ENCODE measurements at places on chromosomes 2 and 18.

GRCh38 chr2:55364189-55365055 lies 55.2 kb downstream of the CCDC88A start:
- H3K27ac ChIP-seq = peak overlapping the region; percentile 59
- H3K4me1 ChIP-seq = peaks cover 46% of the 10 kb centered on the region
- H3K4me3 ChIP-seq = no peak overlapping the region
- H3K27me3 ChIP-seq = no peaks in the 10 kb centered on the region
- DNase-seq = no peak

DNA sequence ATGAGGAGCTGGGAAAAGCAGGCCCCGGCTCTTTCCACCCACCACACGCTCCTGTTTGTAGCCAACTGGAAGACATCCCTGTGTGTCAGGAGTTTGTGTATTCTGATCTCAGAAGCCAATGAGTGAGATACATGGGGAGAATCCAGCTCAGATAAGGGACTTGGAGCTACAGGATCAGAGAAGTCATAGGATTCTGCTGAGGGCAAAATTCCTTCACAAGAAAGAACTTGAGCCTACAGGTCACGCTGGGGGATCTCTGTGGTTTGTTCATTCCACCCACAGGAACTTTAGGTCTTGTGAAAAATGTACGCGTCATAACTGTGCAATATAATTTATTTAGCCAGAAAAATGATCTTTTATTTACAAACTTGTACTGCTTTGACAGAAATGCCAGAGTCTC lies 80.1 kb upstream of the SMIM21 start:
- no peak for DNase-seq
- no peak overlapping the region for H3K4me3 ChIP-seq
- no peak overlapping the region for H3K27ac ChIP-seq
- no peaks in the 10 kb centered on the region for H3K27me3 ChIP-seq

DNA sequence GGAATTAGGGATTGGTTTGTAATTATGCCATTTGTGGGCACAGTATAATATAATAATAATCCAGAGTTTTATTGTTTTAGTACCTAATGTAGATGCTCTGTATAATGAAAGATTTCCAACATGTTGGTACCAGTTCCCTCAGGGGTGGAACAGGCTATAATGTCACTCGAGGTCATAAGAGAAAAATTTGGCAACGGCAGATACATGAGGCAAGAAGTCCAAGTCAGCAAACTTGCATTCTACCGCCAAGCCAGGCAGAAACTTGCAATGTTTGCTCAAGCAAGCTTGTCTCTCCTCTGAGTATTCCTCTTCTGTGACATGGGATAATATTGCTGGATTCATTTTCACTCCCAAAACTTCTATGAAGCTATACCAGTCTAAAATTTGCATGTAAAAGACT lies 520.0 kb upstream of the SALL3 start:
- H3K36me3 ChIP-seq = no peaks in the 10 kb centered on the region
- H3K4me3 ChIP-seq = no peak overlapping the region
- H3K4me1 ChIP-seq = no peaks in the 10 kb centered on the region
- DNase-seq = no peak

DNA sequence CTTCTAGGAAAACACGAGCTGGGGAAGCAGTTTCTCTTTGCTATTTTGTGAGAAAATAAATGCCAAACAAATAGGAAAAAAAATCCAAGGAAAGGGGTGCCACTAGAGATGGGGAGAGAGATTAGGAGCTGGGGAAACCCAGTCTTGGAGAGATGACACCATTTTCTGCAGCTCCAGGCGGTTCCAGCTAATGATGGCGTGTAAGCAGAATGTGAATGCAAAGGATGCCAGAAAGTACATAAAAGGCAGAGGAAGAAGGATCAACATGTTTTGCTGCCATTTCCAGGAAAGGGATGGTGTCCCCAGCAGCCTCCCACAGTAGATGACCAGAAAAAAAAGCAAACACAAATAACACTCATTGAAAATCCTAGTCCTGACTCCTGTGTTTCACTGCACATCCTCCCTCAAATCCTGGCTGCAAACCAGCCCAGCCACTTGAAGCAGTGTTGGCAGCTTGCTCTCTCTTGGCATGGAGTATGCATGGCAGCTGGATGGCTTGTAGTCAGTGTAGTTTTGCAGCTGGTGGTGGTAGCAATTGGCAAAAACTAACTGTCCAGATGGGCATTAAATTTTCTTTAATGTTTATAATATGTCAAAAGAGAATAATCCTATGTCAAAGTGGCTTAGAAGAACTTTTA lies 93.6 kb downstream of the FTCDNL1 start:
- no peak overlapping the region for H3K27ac ChIP-seq
- no peak overlapping the region for H3K4me3 ChIP-seq
- no peaks in the 10 kb centered on the region for H3K4me1 ChIP-seq
- no peaks in the 10 kb centered on the region for H3K27me3 ChIP-seq
- H3K36me3 ChIP-seq = no peaks in the 10 kb centered on the region

DNA sequence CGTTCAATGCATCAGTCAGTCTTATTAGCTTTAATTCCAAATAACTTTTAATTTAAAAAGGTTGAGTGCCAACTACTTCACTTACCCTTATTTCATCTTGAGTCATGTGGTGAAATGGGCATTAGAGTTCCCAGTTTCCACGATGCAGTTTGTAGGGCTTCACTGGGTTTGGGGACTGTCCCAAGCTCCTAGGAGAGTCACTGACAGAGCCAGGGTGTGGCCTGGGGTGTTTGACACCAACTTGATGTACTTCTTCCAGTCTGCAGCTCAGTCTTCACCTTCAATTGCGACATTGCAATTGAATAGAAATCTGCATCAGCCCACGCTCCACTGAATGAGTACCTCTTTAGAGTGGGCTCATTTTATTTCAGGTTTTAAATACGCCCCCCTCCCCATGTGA lies 165.3 kb downstream of the ARL4C start:
- no peak overlapping the region for H3K4me3 ChIP-seq
- H3K27me3 ChIP-seq = no peaks in the 10 kb centered on the region
- H3K36me3 ChIP-seq = no peaks in the 10 kb centered on the region
- no peak overlapping the region for H3K27ac ChIP-seq
- DNase-seq = no peak
- H3K4me1 ChIP-seq = no peaks in the 10 kb centered on the region

DNA sequence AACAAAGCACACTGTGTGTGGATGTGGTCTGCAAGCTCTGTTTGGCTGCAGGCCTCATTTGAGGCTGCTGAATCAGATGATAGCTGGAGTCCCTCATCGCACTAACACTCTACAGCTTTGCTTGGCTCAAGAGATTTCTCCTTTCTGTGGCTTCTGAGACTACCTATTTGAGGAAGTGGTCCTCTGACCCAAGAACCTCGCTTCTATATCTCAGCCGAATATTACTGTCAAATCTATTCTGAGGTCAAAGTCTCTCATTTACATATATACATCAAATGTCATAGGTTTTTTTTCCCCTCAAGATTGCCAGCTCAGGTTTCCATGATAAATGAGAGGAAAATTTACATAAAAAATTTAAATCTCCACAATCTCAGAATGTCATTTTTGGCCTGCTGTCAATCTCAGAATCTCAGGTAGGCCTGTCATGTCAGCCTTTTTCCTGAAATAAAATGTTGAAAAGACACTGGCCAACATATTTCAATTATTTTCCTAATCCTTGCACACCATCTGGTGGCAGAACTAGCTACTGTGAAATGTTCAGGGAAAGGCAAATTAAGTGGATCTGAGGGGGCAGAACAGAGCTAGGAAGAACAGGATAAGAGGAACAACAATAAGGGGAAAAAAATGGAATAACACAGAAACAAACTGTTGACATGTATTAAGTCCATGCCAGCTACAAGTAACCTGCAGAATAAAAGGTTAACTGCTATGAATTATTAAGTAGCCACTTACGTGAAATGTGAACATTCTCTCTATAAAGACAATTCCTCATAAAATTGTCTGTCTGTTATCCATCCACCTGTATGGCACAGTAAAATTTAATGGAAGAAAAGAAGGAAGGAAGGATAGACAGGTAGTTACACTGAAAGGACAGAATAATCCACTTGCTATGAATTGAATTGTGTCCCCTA lies 39.3 kb downstream of the AP1S3 start:
- peak overlapping the region; percentile 70 for H3K27ac ChIP-seq
- H3K4me1 ChIP-seq = peaks cover 31% of the 10 kb centered on the region
- no peaks in the 10 kb centered on the region for H3K36me3 ChIP-seq

DNA sequence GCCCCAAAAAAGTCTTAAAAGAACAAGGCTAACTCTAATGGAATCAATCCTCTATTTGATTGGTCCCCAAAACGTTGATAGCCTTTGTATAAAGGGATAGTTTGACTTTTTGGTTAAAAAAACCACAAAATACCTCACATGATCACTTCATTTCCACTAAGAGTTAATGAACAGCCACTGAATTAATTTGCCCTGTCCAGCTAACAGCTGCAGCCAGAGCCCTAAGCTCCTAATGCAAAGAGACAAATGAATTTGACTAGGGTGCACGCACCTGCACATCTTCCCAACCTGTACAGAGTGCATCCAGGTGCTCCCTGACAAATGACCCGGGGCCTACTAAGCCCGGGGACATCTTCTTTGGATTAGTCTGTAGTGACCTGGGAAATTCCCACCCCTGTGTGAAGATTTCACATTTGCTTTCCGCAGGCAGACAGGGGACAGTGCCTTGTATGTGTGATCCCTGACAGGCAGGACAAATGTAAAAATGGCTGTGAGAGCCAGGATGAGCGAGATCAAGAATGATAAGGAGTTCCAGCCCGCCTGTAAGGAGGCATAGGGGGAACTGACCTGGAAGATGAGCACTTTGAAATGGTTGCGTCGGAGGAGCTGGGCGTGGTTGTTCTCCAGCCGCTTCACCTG lies 893 bp downstream of the CAVIN2 start:
- DNase-seq = peak; percentile 67
- peaks cover 83% of the 10 kb centered on the region for H3K4me1 ChIP-seq
- H3K27me3 ChIP-seq = peaks cover 3% of the 10 kb centered on the region
- H3K36me3 ChIP-seq = no peaks in the 10 kb centered on the region
- peak overlapping the region; percentile 96 for H3K27ac ChIP-seq
- H3K4me3 ChIP-seq = peak overlapping the region; percentile 62

GRCh38 chr2:142992840-142993239 lies 115.4 kb downstream of the KYNU start:
- H3K36me3 ChIP-seq = no peaks in the 10 kb centered on the region
- no peak for DNase-seq
- H3K27ac ChIP-seq = no peak overlapping the region
- no peak overlapping the region for H3K4me3 ChIP-seq

DNA sequence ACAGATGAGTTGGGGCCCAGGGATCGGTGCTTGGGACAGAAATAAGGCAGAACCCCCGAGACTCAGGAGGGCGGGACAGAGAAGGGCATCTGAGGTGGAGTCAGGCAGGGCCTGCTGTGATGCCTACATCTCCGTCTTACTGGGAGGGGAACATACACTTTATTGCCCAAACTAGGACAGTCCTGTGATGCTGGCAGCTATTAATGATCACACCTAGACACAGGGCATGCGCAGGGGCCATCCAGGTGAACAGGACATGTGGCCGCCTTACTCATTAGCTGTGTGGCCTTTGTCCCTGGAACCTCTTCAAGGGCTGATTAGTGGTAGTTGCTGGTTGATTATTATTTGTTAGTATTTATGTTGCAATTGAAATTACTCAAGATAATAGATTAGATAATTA lies 33.2 kb downstream of the MLPH start:
- H3K4me1 ChIP-seq = no peaks in the 10 kb centered on the region
- no peak overlapping the region for H3K27ac ChIP-seq
- DNase-seq = no peak
- no peaks in the 10 kb centered on the region for H3K36me3 ChIP-seq
- no peak overlapping the region for H3K4me3 ChIP-seq

- no peak for DNase-seq
- H3K27ac ChIP-seq = no peak overlapping the region
- no peaks in the 10 kb centered on the region for H3K27me3 ChIP-seq
- H3K36me3 ChIP-seq = no peaks in the 10 kb centered on the region
Observed at GRCh38 chr2:65367524-65367923, 64.9 kb downstream of the SPRED2 start.

- H3K4me3 ChIP-seq = no peak within 1 kb of the TSS
- no peak within 1 kb of the TSS for H3K27ac ChIP-seq
- DNase-seq = no peak
- no peaks in the 10 kb centered on the region for H3K4me1 ChIP-seq
Observed at GRCh38 chr2:178072383-178073301, at the start of gene PDE11A. Gene PDE11A, minus strand, starts transcription at chr2:178072777. Its CDS starts 340 bp downstream, at chr2:178072437.

DNA sequence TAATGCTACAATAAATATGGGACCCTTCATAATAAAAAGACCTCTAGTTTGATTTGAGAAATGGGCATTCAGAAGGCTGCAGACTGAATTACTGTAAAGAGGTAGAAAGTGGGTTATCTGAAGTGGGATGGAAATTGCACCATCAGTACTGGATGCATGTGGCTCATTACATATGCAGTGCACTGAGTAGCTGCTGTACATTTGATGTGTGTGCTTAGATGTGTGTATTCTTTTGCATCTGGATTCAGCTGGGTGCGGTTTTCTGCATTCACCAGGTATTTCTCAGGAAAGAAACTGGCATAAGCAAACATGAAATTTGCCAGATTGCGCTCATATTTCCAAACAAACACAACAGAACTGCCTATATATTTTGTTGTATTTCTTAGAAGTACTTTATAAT lies 38.2 kb downstream of the NDC80 start:
- H3K27ac ChIP-seq = no peak overlapping the region
- H3K4me3 ChIP-seq = no peak overlapping the region
- H3K4me1 ChIP-seq = no peaks in the 10 kb centered on the region
- DNase-seq = no peak
- H3K27me3 ChIP-seq = no peaks in the 10 kb centered on the region

DNA sequence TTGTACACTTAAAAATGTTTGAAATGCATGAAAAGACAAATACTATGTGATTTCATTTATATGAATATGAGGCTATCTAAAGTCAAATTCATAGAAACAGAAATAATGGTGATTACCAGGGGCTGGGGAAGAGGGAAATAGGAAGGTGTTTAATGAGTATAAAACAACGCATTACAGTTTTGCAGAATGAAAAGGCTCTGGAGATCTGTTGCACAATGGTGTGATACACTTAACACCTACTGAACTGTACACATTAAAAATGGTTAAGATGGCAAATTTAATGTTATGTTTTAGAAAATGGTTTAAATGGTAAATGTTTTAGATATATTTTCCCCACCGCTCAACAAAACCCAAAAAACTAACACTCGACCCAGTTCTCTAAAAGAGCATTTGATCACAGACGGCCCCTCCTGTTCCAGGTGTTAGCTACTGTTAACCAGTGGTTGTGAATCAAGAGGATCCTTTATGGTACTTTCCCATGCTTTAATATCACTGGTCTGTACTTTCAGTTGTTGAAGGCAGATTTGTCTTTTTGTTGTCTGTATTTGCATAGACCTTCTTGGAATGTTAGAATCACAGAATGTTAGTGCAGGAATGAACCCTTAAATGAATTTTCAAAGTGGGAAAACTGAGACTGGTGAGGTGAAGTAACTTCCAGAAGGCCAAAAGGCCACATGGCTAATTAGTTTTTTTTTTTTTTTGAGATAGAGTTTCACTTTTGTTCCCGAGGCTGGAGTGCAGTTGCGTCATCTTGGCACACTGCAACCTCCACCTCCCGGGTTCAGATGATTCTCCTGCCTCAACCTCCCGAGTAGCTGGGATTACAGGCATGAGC lies 10.2 kb downstream of the RAB10 start:
- peaks cover 5% of the 10 kb centered on the region for H3K4me1 ChIP-seq
- DNase-seq = no peak

- no peaks in the 10 kb centered on the region for H3K36me3 ChIP-seq
- no peak overlapping the region for H3K27ac ChIP-seq
- H3K4me1 ChIP-seq = no peaks in the 10 kb centered on the region
- no peaks in the 10 kb centered on the region for H3K27me3 ChIP-seq
Observed at GRCh38 chr2:230256733-230257332, 31.3 kb downstream of the SP140 start.

- no peak for DNase-seq
- no peaks in the 10 kb centered on the region for H3K4me1 ChIP-seq
- no peaks in the 10 kb centered on the region for H3K27me3 ChIP-seq
- no peak overlapping the region for H3K4me3 ChIP-seq
- H3K36me3 ChIP-seq = no peaks in the 10 kb centered on the region
Observed at GRCh38 chr2:238974501-238975166, 126.7 kb downstream of the TWIST2 start.

Data from Karpas-422 (cell line).